Activated CD4-positive, alpha-beta T cell treated with anti-CD3 and anti-CD28 coated beads for 24 hours (primary cell): ENCODE measurements at places on chromosomes 3 and 15.

- DNase-seq = no peak
Observed at GRCh38 chr3:158105710-158106253, 438 bp downstream of the SHOX2 start.

DNA sequence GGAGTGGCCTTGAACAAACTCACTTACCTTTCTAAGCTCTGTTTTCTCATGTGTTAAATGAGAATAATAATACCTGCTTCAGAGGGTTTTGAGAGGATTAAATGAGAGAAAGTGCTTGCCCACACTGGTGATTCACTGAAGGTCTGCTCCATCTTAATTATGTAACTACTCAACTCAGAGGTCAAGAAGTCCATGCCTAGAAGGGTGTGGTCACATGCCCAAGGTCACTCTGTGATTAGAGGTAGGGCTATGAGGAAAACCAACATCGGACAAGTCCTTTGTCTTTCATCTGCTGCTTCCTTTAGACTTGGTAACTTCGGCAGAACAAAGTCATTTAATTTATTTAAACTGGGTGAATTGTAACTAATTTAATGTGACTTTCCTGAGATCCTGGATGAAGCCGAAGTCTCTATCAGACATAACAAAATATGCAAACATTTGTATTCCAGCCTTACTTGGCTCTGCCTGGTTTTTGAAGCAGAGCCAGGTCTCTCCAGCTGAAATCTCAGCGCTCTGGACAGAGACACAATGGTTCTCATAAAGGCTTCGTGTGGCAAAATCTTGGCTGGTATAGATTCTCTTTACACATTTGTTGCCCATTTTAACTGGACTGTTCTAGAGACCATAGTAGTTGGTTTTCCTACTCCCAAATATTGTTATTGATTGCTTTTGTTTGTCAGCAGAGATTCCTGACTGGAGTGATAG lies 3.0 kb downstream of the CHRNA7 start:
- no peak for DNase-seq

- DNase-seq = no peak
Observed at GRCh38 chr3:33658991-33659848, 58.8 kb downstream of the CLASP2 start.

- no peak for DNase-seq
Observed at GRCh38 chr15:71612397-71612722, 198.0 kb upstream of the NR2E3 start.

DNA sequence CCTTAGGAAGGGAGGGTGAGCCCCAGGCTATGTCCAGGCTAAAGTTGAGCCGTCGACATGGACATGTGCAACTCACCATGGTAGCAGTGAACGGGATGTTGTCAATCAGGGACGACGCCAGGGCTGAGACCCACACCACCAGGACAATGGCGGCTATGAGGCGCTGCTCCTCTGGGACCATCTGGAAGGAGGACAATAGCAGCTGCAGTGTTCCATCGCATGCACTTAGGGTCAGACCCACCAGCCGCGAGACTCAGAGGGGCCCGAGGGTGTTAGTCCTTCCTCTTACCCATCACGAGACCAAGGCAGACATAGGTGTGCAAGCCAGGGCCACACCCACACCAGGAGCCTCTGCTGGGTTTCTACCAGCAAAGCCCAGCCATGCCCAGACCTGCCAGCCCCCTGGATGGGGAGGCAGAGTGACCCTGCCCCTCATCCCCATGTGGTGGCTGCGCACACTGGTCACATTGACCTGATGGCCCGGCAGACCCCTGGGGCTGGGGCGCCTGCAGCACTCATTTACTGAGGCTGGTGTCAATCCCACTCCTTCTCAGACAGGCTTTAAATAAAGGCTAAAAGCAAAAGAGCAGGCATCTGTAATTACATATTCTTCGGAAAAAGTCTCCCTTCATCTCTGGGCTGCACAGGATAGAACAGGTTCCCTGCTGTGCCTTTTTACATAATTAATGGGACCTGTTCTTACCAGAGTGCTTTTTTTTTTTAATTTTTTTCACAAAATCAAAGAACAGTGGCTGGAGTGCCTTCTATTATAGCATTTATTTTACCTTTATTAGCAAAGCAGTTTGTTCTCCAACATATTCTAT lies 227.8 kb downstream of the OCA2 start:
- no peak for DNase-seq

DNA sequence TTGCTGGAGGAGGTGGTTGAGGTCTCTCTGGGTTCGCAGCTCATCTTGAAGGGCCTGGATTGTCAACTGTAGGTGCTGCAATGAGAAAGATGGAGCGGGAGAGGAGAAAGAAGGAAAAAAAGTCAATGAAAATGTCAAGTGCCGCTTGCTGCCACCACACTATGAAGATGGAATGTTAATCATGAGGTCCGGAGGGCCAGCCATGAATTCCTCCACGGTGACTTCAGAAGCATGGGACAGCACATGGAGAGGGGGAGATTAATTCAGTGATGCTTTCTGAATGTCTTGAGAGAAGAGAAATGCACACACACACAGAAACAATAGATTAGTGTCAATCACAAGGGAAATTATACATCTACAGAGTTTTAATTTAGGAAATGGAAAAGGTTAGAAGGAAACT lies 171.9 kb downstream of the ERC2 start:
- DNase-seq = no peak

DNA sequence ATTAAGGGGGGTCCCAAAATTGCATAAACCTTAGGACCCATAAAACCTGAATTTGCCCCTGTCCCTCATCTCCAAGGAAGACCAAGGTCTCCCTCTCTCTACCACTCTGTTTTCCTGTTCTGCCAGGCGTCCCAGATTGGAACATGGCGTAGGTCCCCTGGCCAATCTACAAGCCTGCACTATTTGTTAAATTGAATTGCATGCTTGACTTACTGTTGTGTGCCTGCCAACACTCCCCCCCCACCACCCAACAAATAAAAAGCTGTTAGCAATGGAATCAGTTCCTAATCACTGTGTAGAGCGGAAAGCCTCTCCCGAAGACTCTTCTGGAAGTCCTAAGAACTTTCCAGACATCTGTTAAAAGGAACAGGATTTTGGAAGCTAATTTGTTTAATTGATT lies 11.7 kb downstream of the CTXND1 start:
- DNase-seq = no peak

- no peak for DNase-seq
Observed at GRCh38 chr3:118425272-118425837, 609.3 kb downstream of the IGSF11 start.

DNA sequence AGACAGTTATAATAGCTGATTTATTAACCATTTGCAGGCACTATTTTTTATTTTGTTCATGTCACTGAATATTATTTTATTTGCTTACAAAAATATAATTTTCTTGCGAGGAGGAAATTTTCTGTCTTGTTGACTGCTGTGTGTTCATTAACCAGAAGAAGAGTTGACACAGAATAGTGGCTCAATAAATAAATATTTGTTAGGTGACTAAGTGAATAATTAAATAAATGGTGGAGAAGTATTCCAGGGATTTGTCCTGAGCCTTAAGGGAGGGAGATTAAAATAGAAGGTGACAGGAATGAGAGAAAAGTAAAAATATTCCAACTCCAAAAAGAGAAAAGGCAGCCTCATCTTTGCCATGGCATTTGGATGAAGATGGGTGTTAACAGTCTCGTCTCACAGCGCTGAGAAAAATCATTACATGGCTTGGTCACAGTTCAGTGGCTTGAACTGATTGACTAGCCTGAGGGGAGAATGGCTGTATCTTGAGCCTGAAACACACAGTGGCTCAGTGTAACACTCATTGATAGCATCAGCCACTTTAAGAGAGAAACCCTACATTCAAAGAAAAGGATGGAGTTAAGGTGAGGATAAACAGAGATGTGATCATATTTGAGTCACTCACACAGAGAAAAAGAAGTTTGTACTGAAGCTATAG lies 449.9 kb upstream of the NAALADL2 start:
- DNase-seq = no peak

GRCh38 chr3:134992586-134992985 lies 197.5 kb downstream of the EPHB1 start:
- no peak for DNase-seq
